ENCODE measurements at places on chromosomes 2 and 18. TPM values are rescaled to one million over a fixed set of nuclear protein-coding genes. Genes with fewer than 3 reads are reported as not detected.

The NCOA1 gene
- 6.8 TPM for total RNA-seq

The SPP2 gene
- not detected for total RNA-seq

The G6PC2 gene
- total RNA-seq, result not detected

The CXCR1 gene
- not detected for total RNA-seq

Data from endothelial cell of coronary artery (primary cell).